ELF-1 (cell line): ENCODE measurements at places on chromosomes 11 and 22.

DNA sequence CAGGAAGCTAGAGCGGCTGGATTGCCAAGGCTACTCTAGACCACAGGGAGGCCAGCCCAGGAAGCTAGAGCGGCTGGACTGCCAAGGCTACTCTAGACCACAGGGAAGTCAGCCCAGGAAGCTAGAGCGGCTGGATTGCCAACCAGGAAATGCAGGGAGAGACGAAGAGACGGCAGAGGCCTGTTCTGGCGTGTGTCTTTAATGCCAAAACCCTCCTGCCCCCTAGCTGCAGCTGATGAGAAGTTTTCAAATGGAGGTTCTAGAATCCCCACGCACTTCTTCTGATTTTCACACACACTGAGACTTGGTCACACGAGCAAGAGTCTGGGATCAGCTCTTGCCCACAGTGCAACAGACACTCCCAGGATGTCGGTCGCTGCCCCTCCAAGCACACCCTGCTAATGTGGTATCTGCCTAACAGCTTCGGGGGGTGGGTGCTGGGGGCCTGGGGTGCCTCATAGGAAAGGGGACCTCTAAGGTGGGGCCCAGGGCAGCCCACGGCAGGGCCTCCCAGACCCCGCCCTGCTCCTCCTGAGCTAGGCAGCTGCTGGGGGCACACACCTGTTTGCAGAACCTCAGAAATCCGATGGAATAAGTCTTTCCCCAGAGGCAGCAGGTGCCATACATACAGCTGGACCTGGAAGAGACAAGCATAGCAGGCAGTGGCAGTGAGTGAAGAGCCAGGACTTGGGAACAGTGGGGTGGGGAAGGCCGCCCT lies 28.5 kb downstream of the MAFF start:
- peak; percentile 59 for DNase-seq

GRCh38 chr11:101428918-101429317 lies 154.9 kb downstream of the TRPC6 start:
- DNase-seq = peak; percentile 55

DNA sequence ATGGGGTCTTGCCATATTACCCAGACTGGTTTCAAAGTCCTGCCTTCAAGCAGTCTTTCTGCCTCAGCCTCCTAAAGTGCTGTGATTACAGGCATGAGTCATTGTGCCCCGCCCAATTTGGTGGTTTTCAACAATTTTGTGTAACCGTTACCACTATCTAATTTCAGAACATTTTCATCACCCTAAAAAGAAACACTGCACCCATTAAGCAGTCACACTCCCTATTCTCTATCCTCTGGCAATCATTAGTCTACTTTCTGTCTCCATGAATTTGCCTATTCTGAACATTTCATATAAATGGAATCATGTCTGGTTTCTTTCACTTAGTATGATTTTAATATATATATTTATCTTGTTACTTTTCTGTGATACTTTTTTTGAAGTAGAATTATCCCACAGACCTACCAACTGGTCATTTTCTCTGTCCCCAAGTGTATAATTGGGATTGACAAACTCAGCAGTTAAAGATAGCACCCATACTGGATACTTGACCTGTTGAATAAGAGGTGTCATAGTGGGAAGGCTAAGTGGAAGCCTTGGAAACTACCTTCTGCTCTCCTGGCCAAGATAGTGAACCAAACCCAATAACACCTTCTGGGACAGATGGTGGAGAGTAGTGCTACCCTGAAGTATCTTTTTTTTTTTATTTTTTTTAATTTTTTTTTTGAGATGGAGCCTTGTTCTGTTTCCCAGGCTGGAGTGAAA lies 64.8 kb downstream of the STIM1 start:
- DNase-seq = no peak

- DNase-seq = no peak
These were observed 8.9 kb downstream of the TTC17 start for GRCh38 chr11:43367382-43368178.

DNA sequence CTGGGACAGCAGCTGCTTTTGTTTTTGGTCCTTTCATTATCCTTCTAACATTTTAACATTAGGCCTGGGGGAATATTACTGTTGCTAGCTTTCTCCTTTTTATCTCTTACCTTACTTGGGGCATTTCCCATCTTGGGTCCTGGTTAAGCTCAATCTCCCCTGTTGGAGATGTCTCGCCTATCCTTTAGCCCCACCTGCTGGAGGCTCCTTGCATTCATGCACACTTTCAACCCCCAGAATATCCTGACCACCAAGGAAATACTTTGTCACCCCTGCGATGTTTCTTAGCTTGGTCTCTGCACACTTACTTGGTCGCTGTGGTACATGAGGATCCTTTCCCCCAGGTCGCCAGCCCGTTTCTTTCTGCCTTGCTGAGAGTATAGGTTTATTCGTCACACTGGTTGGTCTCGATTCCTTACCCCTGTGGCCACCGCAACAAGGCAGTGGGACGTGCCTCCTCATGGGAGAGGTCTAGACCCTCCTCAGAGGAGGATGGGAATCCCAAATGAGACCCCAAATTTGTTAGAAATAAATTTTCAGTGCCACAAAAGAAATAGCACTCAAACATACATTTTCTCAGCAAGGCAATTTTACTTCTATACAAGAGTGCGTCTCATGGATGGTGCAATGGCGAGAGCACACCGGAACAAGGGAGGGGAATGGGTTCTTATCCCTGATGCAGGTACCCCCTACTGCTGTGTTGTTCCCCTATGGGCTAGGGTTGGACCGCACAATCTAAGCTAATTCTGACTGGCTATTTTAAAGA lies 5.4 kb upstream of the TXN2 start:
- peak; percentile 74 for DNase-seq

DNA sequence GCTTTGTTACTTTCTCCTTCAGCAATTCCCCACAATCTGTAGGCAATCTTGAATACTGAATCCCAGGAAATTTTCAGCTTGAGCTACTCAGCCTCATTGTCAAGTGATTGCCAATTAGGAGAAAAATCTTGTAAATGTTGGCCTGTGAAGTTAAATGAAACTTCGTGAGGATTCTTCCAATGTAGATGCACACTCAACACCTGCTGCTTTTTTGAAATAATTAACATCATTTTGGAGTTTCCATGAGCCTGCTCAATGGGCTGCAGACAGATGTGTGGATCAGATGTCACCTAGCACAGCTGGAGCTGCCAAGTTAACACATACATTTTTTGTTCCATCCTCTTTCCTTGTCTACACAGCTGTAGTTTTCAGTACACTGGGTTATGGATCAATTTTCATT lies 645.6 kb upstream of the LUZP2 start:
- DNase-seq = no peak

DNA sequence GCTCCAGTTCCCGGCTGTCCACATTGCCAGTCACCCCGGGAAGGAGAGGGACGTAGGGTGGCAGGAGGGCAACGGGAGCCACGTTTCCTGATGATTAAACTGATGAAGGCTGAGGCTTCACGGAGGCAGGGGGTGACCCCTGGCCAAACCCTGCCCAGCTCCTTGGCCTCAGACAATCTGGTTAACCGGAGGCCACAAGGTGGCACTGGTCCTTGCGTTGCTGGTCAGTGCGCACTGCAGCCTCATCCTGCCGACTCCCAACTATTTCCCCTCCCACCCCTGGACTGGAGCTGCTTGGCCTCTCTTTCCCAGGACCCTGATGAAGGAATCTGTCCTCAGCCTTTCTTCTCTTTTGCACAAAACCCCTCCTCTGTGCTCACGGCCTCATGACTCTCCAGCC lies 75.3 kb downstream of the PDE2A start:
- DNase-seq = peak; percentile 69

GRCh38 chr22:33261699-33262098 lies 203.5 kb upstream of the SYN3 start:
- no peak for DNase-seq

DNA sequence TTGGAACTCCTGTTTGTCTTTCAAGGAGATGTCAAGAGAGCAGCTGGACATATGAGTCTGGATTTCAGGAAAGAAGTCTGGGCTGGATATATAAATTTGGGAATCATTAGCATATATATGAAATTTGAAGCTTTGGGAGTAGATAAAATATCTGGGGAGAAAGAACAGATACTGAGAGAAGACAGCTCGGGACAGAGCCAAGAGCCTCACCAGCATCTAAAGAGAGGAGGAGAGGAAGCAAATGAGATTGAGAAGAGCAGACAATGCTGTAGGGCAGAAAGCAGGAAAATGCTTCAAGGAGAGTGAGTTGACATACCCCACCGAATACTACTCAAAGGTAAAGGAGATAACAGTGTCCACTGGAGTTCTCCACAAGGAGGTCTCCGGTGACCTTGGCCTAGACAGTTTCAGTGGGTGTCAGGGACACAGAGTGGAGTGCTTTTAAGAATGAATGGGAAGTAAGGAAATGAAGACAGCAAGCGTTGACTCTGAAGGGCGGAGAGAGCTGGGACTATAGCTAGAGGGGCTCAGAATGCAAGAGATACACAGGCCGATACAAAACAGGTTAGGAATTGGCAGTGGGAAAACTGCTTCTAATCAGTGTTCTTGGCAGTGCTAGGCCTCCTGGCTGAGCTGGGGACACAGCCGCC lies 862 bp downstream of the APBB1 start:
- DNase-seq = peak; percentile 40

DNA sequence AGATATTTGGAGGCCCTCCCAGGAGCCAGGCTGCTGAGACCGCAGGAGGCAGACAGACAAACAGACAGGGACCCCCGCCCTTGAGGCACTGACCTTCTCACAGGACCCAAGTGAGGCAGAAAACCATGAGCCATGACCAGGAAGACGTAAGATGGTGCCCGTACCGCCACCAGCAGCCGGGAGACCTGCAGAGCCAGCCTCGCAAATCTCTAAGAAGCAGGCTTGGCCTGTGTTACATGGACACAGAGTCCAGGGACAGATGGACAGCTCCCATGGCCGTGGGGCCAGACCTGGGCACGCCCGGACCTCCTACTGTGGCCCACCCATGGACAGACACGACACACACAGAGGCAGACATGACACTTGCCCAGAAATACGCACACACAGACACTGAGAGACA lies 30.7 kb upstream of the TOLLIP start:
- no peak for DNase-seq

DNA sequence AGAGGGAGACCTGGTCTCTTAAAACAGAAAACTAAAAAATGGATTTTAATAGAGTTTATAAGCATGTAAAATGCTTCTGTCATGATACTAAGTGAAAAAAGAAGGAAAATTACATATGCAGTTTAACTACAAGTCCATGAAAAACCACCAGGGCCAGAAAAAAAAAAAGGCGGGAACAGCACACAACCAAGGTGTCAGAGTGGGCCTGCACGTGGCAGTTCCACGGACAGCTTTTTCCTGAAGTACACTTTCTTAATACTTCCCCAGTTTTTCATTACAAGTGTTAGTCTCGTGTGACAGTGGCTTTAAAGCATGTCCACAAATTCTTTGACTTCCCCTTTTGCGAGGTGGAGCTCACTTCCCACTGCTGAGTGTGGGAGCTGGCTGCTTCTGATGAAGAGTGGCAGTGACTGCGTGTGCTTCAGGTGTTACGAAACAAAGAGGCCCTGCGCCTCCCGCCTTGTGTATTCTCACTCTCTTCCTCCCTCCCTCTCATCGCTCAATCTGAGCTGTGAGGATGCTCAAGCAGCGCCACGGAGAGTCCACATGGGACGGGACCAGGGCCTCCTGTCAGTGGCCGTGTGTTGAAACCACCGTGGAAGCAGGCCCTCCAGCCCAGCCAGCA lies 16.4 kb downstream of the PPM1F start:
- no peak for DNase-seq

- no peak for DNase-seq
These were observed 125.9 kb upstream of the B3GAT1 start for GRCh38 chr11:134537941-134538340.

DNA sequence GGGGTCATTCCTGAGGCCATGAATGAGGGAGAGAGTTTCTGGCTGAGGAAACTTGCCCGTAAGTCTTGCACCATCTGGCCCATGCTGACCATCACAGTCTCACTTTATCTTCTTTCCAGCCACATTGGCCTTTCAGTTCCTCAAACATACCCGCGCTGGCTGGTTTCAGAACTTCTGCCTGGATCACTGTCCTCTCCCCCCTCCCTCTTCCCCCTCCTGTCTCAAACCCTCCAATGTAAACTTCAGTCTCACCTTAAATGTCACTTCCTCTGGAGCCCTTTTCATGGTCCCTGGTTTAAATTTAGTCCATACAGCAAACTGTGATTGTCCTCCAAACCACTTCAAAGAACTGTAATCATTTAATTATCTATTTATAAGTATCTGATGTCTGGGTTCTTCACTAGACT lies 3.7 kb upstream of the TMEM109 start:
- no peak for DNase-seq

GRCh38 chr11:107263844-107264563 lies 193.6 kb downstream of the CWF19L2 start:
- DNase-seq = no peak

- DNase-seq = no peak
These were observed 6.1 kb downstream of the MICALL1 start for GRCh38 chr22:37912171-37912570.

DNA sequence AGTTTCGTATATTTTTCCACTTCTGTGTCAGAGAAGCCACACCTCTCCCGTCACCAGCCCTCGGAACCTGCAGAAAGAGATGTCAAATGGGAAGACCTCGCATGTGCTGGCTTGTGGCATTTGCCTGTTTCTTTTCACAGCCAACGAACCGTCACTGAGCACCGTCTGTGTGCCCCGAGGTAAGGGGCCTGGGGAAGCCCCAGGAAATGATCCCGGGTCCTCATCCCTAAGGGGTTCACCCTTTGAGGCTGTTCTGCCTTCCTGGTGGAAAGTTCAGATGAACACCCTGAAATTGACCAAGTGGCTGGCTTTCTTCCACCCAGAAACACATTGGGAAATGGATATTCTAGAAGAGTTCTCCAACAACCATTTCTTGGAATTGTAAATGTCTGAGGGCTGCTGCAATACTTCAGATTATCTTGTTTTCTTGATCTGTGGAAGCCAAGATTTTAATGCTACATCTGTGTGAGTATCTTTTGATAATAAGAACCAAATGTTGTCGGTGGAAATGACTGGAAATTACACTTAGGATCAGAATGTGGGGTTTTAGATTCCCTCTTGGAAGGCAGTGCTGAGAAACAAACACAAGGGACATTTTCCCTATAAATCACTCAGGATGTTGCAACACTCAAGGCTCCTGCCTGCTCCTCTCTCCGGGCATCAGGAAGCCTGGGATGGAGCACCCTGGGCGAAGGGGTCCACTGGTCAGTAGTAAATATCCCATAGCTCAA lies 37.6 kb downstream of the RIBC2 start:
- DNase-seq = no peak

GRCh38 chr11:74950374-74950969 lies 1.4 kb downstream of the SPCS2 start:
- DNase-seq = no peak

DNA sequence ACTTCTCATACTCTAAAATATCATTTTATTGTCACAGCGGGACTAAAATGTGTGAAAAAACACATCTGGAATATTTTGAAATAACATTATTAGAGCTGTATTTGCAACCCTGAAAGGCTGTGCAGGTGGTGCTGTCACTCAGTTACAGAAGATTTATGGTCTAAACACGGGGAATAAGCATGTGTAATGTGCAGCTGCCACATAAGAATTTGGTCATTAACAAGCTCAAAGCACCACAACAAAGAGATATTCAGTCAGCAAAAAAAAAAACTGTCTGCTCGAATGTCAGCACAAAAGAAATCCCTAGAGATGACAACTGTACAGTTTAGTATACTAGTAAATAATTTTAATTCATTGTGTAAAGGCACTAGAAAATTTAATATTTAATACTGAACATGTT lies 31.3 kb downstream of the TMEM123 start:
- DNase-seq = no peak
